Putamen (tissue), 1 donor: ENCODE measurements at places on chromosomes 5 and 9.

DNA sequence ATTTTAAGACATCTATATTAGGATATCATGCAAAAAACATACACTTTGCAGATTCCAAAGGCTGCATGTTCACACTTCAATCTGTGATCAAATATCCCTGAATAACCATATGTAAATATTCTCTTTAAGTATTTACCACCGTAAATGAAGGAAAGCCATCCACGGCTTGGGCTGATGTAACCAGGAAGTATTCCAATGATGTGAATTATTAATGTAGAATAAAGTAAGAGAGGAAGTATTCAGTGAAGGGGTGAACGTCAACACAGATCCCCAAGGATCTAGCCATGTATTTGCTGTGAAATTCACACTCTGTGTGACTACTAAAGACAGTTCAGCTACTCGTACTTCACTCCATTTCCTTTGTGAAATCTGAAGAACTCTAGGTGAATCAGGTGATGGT, 75.2 kb downstream of the CDH6 start:
- no peak for DNase-seq

DNA sequence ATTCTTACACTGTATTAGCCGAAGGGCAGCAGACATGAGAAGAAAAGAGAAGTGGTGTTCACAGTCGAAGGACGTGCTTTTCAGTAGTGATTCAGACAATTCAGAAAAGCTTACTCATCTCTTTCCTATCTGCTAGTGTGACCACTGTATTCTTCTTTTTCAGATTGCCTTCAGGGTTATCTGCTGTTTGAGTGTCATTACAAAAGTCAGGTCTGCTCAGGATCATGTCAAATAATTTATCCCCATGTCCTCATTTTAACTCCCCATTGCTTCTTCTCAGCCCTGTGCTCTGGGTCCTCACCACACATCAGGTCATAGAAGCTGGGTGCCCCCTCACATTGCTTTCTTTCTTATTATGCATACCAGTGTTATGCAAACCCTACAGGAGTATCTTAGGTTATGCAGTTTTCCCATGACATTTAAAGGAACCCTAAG, 394.0 kb downstream of the CETN3 start:
- DNase-seq = no peak

DNA sequence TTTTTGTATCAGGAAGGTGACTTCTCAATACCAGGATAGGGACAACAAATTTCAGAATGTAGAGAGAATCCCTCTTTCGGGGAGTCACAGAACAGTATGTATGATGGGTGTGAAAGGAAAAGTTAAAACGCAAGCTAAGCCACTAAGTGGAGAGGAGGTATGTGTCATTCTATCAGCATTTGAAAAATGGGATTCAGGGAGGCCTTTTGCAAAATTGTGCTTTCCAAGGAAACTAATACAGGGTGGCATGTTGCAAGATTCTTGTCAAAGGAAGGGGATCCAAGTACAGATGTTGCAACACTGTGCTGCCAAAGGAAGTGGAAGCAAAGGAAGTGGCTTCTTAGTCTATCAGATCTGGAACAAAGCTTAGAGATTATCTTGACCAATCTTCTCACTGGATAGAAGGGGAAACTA, 12.6 kb upstream of the TNIP1 start:
- no peak for DNase-seq

DNA sequence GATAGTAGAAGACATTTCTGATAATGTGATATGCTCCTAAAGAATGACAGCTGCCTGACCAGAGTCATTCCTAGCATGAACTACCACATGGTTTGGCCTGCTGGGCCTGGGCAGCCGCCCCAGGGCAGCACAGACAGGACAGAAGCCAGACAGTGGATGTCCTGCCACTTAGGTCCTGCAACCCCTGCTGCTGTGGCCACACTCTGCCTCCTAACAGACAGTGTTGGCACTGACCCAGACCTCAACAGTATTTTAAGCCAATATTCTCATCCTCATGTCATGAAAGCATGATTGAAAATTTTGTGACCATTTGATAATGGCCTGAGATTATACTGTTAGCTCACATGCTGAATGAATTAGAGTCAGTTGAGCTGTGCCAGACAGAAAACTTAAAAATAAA, 15.8 kb downstream of the CENPP start:
- no peak for DNase-seq

- no peak for DNase-seq
Measured at GRCh38 chr9:81071108-81071507, 618.2 kb downstream of the TLE1 start.

- no peak for DNase-seq
Measured at GRCh38 chr9:128190516-128191405, 611 bp downstream of the CIZ1 start.

- DNase-seq = no peak
Measured at GRCh38 chr5:81717226-81717625, 33.7 kb downstream of the SSBP2 start.

GRCh38 chr9:112378328-112379176, 1.4 kb upstream of the HSDL2 start:
- no peak for DNase-seq

GRCh38 chr9:130110166-130110565, 56.5 kb downstream of the GPR107 start:
- no peak for DNase-seq

- no peak for DNase-seq
Measured at GRCh38 chr9:15203581-15203980, 103.4 kb downstream of the TTC39B start.

GRCh38 chr9:96040591-96041461, 165.3 kb downstream of the ERCC6L2 start:
- no peak for DNase-seq

DNA sequence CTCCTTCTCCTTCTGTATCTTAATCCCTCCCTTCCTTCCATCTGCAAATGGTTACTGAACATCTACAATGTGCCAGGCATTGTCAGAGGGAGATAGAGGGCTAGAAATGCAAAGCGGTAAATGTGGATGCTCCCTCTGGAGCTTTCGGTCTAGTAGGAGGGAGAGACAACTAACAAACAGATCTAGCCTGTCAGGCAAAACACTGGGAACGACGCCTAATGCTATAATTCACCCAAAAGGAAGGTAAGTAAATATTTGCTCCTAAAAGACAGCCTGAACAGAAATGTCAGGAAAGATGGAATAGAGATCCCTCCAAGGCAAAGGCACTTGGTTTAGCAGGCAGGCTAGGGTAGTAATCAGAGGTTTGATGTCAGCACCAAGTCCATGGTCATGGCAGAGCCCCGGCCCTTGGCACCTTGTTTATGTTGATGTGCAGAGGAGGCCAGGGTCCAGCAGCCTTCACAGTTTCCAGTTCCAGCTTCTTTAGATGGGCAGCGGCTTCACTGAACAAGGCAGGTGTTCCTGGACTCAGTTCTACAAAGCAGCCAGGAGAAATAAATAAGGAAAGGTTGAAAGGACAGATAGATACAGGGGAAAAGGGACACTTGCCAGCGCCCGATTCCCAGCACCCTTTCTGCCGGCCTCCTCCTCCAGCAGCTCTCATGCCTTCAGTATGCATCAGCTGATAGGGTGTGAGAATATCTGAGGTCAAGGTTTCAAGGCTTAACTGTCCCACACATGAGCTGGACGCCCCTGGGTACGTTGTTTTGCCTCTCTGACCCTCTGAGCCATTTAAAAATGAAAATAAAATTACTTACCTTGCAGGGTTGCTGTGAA, 46.5 kb upstream of the FRRS1L start:
- no peak for DNase-seq

GRCh38 chr5:150106674-150107426, 20.5 kb upstream of the CSF1R start:
- no peak for DNase-seq

- no peak for DNase-seq
Measured at GRCh38 chr9:21871256-21871975, 69.0 kb downstream of the MTAP start.

DNA sequence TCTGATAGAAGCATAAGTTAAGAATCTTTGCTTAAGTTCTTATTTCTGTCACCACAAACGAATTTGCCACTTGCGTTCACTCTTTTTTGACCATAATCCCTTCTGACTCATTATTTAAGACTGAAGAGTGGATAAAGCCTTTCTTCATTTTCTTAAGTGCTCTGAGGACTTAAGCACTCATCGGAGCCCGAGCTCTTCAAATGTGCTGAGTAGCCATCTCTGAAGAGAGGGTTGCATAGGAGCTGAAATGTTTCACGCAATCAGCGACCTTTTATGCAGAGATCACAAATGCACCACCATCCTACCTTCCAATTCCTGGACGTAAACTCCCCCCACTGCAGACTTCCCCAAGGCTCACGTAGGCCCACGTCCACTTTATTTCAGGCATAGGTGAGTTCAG, 699.2 kb downstream of the IRX1 start:
- DNase-seq = no peak

- DNase-seq = no peak
Measured at GRCh38 chr5:66969484-66969883, 227.1 kb downstream of the CD180 start.

- no peak for DNase-seq
Measured at GRCh38 chr9:33418090-33418489, 15.7 kb upstream of the AQP7 start.

GRCh38 chr5:83576341-83576740, 104.8 kb downstream of the VCAN start:
- DNase-seq = no peak

GRCh38 chr5:179599100-179599499, 24.4 kb downstream of the HNRNPH1 start:
- no peak for DNase-seq

DNA sequence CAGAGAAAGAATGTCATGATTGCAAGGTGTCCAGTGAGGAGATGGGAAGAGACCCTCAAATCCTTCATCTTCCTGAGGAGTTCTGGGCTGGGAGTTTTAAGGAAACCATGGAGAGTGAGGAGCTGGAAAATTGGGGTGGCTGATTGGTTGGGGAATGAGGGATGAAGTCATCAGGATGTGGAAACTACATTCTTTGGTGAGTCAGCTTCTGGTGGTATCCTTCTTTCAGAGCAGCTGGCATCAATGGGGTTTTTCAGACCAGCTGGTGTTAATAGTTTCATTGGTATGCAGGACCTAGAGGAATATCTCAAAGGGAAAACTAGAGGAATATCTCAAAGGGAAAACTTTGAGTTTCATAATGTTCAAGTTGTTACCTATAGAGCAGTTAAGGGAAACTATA, 45.2 kb downstream of the RNF180 start:
- no peak for DNase-seq

- DNase-seq = no peak
Measured at GRCh38 chr5:83426855-83427254, 44.7 kb upstream of the VCAN start.

- DNase-seq = no peak
Measured at GRCh38 chr9:35818341-35818740, 3.5 kb upstream of the HINT2 start.

DNA sequence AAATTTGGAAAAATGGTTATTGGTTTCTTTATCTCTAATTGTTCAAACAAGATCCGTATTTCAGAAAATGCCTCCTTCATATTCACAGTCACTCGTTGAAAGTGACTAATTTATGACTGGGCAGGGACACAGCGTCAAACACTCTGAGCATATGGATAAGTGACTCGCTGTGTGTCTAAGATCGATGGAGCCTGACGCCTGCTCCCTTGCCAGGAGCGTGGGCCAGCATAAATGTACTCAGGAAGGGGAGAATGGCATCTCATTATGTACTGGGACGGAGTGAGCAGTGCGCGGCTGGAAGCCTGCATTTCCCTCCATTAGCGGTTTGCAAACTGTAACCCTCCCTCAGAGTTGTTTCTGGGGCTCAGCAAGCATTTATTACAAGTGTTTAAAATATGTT, 79.8 kb upstream of the CAST start:
- no peak for DNase-seq

GRCh38 chr5:68683632-68684036, 410.2 kb upstream of the SLC30A5 start:
- no peak for DNase-seq

- no peak for DNase-seq
Measured at GRCh38 chr9:115004545-115004944, 74.2 kb upstream of the TNFSF8 start.

DNA sequence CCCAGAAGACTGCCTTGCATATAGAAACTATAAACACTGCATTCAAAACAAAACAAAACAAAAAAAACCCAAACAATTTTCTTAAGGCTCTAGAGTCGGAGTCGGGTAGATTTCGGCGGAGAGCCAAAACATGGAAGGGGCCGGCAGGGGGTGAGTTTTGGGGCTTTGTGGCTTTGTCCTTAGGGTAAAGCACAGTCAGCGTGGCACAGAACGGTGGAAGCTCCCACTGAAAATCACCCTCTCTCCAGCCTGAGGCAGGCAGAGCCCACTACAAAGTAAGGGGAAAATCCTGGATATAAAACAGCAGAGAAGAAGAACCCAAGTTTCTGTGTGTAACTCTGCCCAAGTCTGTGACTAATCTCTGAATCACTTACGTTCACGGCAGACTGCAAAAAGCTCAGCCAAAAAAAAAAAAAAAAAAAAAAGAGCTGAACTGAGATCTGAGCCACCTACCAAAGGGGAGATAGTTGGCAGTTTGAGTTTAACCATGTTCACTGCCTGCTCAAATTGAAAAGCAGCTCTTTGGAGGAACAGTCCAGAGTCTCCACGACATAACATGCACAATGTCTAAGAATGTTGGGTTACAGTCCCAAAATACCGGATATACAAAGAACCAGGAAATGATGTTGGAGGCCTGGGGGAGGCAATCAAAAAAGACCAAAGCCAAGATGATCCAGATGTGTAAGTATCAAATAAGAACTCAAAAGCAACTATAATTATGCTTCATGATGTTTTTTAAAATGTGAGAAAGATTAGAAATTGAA, 26.6 kb upstream of the OR2K2 start:
- DNase-seq = peak; percentile 2

- no peak for DNase-seq
Measured at GRCh38 chr5:140588311-140589070, 23.9 kb downstream of the SLC35A4 start.

- DNase-seq = no peak
Measured at GRCh38 chr5:15691521-15691920, 191.5 kb downstream of the FBXL7 start.

DNA sequence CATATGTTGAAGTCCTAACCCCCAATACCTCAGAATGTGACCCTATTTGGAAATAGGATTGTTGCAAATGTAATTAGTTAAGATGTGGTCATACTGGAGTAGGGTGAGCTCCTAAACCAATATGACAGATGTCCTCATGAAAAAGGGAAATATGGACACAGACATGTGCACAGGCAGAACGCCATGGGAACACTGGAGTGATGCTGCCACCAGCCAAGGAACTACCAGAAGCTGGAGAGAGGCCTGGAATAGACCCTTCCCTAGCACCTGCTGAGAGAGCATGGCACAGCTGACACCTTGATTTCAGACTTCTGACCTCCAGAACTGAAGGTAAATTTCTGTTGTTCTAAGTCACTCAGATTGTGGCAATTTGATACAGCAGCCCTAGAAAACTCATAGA, 110.8 kb downstream of the CTNND2 start:
- DNase-seq = no peak

DNA sequence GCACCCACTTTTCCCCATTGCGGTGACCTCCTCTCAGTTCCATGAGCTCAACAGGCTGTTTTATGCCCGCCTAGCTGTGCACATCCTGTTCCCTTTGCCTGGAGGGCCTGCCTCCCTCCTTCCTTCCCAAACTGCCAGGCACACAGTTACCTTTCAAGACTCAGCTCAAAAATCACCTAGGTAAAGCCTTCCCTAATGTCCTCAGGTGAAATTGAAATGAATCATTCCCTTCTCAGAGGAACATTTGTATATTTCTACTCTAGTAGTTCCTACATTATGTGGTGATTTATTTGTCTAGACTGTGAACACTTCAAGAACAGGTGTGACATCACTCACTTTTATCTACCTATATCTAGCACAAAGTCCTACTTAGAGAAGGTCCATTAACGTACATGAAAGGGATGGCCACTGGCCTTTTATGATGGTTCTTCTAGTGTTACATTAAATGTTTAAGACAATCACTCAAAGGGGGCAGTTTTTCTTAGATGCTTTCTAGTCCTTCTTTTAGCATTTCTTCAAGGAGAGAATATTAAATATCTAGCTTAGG, 103.5 kb upstream of the EQTN start:
- no peak for DNase-seq
